Left lobe of liver (tissue), 2 donors: ENCODE measurements at places on chromosomes 11 and 22. TPM values are rescaled to one million over a fixed set of nuclear protein-coding genes. Genes with fewer than 3 reads are reported as not detected.

The MFNG gene
- total RNA-seq = 8.0 TPM

The RAB6A gene
- 57.2 TPM for total RNA-seq

The HEPHL1 gene
- not detected for total RNA-seq

The OOSP3 gene
- total RNA-seq = not detected

The CHRNA10 gene
- 0.78 TPM for total RNA-seq

The MTA2 gene
- 24.4 TPM for total RNA-seq

The CD81 gene
- 564 TPM for total RNA-seq

The CLCF1 gene
- 0.43 TPM for total RNA-seq

The C22orf31 gene
- not detected for total RNA-seq

The FOLR1 gene
- not detected for total RNA-seq

The MPEG1 gene
- total RNA-seq = 5.7 TPM

The PATE2 gene
- total RNA-seq = not detected

The CLTCL1 gene
- total RNA-seq = 4.5 TPM

The IL17REL gene
- total RNA-seq = not detected

The HIPK3 gene
- 34.9 TPM for total RNA-seq

The HIKESHI gene
- 11.5 TPM for total RNA-seq
